ENCODE measurements at places on chromosomes 7 and 10.

DNA sequence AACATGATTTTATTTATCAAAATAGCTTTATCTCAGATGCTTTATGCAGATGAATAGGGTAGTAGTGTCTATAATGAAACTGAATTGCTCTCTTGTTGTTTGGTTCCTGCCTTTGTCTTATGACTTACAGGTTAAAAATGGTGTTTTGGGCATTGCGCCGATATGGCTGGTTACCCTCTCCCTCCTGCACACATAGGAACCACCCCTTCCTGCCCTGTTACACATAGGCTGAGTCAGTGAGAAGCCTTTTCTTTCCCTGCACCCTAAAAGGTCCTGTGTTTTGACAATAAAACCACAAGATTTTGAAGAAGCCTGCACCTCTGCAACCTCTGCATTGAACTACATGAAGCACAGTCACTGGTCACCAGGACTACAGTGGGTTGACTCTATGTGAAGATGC lies 655.8 kb upstream of the ANKRD30A start:
- DNase-seq: no peak

- no peak for DNase-seq
These were observed 805 bp upstream of the HMX3 start for GRCh38 chr10:123134915-123135414.

GRCh38 chr7:82559193-82559805 lies 115.7 kb upstream of the CACNA2D1 start:
- DNase-seq: no peak

GRCh38 chr7:27936047-27936767 lies 196.2 kb downstream of the TAX1BP1 start:
- no peak for DNase-seq

- no peak for DNase-seq
These were observed 663 bp downstream of the HERPUD2 start for GRCh38 chr7:35694161-35694783.

DNA sequence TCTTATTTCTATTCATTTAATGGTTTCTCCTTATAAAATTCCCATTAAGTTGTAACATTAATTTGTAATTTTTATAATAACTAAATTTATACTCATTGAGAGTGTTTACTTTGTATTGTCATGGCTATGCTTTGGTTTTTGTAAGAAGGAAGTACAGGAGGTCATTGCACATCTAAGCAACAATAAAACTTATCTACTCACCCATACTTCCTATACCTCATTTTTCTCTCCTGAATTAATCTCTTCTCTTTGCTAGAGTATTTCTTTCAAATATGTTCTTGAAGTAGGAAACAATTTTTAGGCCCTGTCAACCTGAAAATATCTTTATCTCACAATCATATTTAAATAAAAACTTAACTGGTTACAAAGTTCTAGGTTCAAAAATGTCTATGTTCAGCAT lies 95.4 kb upstream of the WDR11 start:
- DNase-seq: no peak

DNA sequence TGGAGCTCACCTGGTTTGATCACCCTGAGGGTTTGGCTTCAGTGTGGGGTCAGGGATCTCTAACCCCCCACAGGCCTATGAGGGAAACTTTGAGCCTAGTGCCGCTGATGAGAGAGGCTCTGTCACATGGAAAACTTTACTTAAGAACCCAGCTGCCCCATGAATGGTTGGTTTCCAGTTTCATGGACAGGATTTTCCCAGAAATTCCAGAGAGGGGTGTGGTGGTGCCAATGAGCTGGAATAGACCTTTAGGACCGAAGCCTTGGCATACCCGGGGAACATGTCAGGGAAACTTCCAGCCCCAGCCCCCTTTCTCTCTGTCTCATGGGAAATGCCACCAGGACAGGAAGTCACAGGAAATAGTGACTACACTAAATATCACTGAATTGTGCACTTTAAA lies 36.9 kb downstream of the AKR1B1 start:
- no peak for DNase-seq

DNA sequence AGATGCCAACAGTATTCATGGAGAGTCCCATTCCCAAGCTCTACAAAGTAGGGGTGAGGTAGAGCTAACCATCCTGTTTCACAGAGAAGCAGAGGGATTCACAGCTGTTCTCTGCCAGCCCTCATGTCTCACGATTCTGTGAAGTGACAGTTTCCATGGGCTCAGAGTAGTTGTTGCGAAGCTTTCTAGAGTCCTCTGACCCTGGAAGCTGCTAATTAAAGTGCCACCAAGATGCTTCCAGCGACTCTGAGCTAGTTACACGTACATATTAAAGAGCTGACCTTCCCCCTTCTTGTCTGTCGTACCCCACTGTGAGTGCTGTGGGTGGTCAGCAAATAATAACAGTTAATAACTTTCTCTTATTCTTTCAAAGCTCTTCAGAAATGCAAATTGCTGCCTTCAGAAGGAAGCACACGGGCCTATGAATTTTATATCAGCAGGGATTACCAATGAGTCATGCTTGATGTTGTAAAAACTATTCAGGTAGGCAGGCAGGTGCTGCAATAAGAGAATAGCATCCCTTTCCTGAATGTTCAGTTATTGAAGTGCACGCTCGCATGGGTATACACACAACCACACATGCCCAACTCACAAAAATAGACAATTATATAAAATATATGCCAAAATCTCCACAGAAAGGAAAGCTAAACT lies 34.1 kb downstream of the DNAJB9 start:
- DNase-seq: no peak

DNA sequence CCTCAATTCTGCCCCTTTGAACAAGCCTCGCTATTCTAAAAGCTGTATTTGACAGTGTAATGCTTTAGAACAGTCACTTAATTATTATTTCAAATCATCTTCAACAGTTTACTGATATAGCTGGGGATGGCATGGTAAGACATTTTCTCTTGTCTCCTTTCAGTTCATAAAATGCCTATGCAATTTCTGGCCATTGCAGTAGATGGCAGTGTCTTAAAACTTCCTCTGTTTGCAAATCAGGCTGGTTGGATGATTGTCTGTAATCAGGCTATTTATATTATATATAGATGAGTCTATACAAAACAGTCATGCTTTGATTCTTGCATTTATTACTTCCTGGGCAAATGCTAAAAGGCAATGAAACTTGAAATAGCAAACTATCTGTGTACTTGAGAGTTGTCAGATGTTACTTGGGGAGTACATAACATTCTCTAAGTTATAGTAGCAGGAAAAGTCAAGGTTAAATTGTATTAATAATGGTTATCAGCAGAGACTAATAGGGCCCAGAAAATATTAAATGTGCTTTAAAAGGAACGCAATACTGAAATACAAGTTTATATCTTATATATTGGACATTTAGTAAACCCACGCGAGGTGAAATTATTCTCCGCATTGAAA lies 55.5 kb upstream of the LHFPL3 start:
- no peak for DNase-seq

DNA sequence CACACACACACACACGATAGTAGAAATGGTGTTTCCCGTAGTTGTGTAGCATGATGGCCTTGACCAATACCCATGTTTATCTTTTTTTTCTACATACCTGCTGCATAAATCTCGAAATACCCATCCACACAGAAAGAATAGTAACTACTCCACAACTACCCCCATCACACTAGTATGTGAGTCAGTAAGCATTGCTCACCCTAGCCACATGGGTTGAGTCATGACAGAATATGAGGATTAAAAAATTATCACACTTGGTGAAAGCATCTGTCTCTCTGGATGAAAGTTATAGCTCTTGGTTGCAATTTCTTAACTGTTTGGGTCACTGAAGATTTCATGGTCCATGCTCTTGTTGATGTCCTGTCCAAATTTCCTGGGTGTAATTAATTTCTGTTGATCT lies 103.4 kb upstream of the MDFIC start:
- DNase-seq: no peak

DNA sequence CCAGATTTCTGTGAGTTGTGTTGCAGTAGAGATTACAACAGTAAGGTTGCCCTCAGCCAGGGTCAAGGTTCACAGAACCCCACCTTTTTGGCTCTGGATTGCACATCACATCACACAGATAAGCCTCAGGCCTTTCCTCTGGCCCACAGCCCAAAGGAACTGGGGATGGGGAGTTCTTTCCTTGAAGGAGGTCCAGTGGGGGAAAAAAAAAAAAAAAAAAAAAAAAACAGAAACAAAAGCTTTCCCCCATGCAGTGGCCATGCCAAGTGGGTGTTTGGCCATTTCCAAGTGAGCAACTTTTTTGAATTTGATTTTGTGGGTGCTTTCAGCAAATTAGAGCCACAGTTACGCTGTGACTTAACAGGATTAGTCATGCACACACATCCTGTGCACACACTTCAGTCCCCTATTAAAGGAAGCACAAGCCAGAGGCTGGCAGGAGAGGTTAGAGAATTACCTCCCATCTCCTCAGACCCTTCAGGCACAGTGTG lies 79.3 kb upstream of the NANOS1 start:
- no peak for DNase-seq

GRCh38 chr10:44880090-44880715 lies 30.9 kb upstream of the TMEM72 start:
- DNase-seq: no peak

DNA sequence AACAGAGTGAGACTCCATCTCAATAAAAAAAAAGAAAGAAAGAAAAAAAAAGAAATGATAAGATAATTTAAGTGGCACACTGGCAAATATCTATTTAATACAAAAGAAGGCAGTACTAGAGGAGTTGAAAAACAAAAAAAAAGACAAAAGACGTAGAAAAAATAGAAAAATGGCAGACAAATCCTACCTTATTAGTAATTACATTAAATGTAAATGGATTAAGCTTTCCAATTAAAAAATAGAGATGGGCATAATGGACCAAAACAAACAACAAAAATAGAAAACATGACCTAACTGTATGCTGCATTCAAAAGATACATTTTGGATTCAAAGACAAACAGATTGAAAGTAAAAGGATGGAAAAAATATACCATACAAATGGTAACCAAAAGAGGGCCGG lies 5.3 kb upstream of the PARP12 start:
- DNase-seq: no peak

DNA sequence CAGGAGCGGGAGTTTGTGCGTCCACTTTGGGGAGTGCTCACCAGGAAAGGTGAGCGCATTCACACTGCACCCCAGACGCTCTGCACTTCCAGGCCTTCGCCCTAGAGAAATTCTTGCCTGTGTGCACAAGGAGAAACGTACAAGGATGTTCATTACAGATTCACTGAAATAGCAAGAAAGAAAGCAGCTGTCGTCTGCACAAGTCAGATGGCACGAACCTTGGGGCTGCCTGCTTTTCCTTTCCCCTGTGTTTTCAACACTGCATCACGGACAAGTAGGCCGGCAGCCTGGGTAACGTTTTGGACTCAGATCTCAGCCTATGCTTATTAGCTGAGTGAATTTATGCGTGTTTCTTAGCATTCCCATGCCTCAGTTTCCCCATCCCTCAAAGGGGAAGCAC lies 546.8 kb upstream of the FOXK1 start:
- DNase-seq: no peak

DNA sequence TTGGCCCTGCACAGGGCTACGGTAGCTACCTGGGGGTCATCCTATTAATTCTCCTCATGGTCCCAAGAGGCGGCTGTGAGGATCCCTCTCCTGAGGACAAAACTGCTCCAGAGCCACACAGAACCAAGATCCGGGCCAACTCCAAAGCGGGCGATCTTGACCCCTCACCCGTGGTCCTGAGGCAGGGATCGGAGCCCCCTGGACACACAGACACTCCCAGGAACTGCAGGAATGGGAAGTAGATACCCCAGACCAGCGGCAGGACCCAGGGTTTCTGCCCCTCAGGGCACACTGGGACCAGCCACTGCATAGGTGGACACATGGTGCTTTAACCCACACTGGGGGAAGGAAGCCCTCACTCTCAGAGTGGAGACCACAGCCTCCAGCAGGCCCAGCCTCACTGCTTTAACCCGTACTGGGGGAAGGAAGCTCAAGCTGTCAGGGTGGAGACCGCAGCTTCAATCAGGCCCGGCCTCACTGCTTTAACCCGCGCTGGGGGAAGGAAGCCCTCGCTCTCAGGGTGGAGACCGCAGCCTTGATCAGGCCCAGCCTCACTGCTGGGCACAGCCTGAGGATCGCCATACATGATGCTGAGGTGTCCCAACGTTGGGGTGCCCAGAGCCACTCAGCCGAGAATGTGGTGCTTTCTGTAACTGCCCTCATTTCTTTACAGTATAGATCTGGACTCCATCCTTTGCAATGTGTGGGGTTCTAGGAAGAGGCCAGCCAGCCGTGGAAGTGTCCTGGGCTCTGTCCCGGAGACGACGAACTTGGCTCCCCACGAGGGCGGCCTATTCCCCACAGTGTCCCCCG lies 60.1 kb downstream of the DIP2C start:
- DNase-seq: no peak

GRCh38 chr7:45087301-45088145 lies 1.2 kb downstream of the NACAD start:
- no peak for DNase-seq

DNA sequence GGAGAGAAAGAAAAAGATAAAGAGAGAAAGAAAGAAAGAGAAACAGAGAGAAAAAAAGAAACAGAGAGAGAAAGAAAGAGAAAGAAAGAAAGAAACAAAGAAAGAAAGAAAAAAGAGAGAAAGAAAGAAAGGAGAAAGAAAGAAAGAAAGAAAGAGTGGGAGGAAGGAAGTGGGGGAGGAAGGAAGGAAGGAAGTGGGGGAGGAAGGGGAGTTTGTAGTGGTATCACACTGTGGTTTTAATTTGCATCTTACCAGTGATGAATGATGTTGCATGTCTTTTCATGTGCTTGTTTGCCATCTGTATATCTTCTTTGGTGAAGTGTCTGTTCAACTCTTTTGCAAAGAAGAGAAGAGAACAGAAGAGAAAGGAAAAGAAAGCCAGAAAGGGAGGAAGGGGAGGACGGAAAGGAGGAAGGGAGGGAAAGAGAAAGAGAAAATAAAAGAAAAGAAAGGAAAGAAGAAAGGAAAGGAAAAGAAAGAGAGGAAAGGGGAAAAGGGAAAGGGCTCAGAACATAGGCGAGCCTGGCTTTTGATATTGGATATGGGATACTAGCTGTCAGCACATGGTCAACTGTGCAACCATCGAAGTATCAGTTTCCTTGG lies 79.2 kb upstream of the FRMD4A start:
- DNase-seq: no peak

- no peak for DNase-seq
These were observed 20.2 kb downstream of the EXOC6 start for GRCh38 chr10:92868557-92868956.

DNA sequence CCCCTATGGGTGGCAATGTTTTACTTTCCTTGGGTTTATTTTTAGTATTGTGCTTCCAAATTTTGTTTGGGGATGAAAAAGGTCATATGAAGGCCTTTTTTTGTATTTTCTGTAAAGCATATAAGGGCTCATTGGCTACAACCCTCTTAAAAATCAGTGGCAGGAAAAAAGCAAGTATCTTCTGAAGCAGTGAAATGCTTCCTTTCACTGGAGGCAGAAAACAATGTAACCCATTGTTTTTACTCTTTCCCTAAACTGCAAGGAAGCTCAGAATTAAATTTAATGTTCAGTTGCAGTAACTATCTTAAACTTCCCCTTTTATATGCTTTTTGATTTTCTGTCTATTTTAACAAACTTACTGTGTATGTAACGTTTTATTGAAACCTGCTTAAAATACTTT lies 148.7 kb upstream of the LYZL1 start:
- DNase-seq: no peak

DNA sequence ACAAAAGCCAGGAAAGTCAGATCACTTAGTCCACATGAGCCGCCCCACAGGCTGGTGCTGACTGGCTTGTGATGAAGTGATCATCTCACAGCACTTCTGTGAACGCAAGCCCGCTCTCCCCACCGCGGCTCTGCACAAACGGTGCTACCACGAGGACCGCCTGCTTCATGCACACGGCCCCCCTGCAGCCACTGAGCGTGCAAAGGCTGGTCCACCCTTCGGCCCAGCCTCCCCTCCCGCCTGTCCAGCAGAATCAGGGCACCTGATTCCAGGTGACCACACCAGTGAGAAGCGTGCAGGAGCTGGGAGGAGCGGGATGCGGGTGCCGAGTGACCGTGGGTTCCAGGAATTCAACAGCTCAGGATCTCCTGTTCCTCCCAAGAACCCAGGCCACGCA lies 32.2 kb downstream of the MAD1L1 start:
- DNase-seq: no peak

Data from cortex of kidney (tissue), 1 donor.